ENCODE measurements at places on chromosomes 3 and 15.

GRCh38 chr3:172033396-172033795 lies 6.0 kb upstream of the FNDC3B start:
- no peak for DNase-seq

DNA sequence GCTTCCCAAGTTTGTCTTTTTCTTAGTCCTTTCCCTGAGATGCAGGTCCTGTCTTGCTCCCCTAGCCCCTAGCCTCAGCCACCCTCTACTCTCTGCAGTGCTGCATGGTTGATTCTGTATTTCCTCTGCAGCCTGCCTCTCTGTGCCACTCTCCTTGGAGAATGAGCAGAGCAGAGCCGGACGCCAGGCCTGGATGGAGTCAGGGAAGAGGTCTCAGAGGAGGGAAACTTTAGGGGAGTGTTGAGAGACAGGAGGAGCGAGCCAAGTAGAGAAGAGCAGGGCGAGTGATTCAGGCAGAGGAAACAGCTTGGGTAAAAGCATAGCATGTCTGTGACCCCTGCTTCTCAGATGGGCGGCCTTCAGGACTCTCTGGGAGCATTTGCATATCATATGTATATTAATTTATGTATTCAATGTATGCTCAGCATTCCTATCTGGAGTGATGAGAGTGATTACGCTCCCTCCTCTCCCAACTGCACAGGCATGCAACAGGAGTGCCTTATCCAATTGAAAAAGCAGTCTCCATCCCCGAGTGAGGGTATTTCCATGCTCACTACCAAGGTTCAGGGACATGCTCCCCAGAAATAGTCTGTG lies 166.7 kb downstream of the RORA start:
- DNase-seq = no peak

DNA sequence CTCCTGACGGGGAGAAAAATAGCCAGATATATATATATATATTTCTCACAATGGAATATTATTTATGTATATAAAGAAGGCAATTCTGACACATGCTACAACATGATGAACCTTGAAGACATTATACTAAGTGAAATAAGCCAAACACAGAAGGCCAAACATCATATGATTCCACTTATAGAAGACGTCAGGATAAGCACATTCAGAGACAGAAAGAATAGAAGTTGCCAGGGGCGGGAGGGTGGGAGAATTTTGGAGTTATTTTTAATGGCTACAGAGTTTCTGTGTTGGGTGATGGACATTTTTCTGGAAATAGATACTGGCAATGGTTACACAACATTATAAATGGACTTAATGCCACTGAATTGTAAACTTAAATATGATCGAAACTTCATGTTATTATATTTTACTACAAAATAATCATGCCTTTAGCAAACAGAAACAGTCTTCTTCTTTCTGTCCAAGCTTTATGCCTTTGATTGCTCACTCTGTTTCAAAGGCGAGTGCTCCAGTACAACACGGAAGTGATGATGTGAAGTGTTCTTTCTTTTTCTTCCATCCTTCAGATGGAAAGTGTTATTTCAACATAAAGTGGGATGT lies 514.0 kb downstream of the OCA2 start:
- no peak for DNase-seq

- DNase-seq = no peak
Measured at GRCh38 chr3:77468626-77469020, 428.7 kb downstream of the ROBO2 start.

GRCh38 chr15:58036579-58036978 lies 28.9 kb downstream of the ALDH1A2 start:
- DNase-seq = no peak

DNA sequence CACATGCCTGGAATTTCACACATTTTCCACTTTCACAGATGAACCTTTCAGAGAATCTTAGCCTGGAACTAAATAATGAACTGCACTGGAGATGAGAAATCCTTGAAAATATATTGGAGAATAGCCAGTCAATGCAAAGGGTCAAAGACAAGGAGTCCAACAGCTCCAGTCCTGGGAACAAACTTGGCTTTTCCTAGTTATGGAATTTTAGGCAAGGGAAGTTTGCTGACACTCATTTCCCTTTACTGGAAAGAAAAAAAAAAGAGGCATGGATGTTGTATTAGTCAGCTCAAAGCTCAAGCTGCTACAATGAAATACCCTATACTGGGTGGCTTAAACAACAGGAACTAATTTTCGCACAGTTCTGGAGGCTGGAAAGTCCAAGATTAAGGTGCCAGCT lies 690.8 kb upstream of the ARPP21 start:
- DNase-seq = no peak

GRCh38 chr3:142574665-142575064 lies 3.9 kb downstream of the ATR start:
- no peak for DNase-seq

- peak; percentile 40 for DNase-seq
Measured at GRCh38 chr3:49415931-49416601, 3.8 kb downstream of the TCTA start.

GRCh38 chr15:95894407-95894956 lies 436.0 kb upstream of the NR2F2 start:
- DNase-seq = no peak

DNA sequence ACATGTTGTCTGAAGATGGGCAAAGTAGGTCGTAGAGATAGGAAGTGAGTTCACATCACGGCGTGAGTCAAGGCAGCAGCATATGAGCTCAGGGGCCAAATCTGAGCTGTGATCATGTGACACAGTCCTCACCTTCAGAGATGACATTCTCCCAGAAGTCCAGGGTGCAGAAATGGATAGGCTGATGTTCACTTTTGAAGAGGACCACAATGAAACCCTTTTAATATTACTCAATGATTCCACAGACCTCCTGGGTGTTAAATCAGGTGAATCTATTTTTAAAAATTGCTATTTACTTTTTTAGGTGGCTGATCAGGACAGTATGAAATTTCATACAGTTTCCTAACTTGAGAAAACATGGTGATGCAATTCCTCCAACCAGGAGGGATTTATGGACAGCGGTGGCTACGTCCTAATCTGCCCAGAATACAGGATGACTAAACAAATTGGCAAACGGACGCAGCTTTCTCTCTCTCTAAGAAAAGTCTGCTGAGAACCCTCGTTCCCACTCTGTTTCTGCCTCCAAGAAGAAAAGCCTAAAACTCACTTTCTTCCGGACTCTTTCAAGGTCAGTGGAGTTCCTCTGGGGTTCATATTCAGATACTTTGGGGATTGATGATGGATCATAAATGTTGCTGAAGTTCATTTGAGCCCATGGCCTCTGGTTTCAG lies 34.4 kb downstream of the B3GNT5 start:
- no peak for DNase-seq

- no peak for DNase-seq
Measured at GRCh38 chr15:77094397-77095030, 23.6 kb upstream of the TSPAN3 start.

DNA sequence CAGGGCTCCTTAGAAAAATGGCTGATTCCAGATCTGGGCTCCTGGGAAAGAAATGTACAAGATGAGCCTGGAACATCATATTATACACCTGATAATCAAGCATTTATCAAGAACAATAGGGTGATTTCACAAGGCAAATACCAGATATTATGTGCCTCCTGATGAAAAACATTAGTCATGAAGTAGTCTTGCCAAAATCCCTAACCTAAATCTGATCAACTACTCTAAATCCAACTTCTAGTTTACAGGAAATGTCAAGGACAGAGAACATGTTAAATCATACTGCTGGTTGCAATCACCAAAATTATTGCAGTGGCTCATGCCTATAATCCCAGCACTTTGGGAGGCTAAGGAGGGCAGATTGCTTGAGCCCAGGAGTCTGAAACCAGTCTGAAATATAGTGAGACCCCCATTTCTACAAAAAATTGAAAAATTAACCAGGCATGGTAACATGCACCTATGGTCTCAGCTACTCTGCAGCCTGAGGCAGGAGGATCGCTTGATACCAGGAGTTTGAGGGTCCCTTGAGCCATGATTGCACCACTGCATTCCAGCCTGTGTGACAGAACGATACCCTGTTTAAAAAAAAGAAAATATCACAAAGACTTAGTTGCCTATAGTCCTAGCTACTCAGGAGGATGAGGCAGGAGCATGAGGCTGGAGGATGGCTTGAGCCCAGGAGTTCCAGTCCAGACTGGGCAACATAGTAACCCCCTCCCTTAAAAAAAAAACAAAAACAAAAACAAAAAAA lies 34.9 kb upstream of the ATP13A3 start:
- DNase-seq = no peak

DNA sequence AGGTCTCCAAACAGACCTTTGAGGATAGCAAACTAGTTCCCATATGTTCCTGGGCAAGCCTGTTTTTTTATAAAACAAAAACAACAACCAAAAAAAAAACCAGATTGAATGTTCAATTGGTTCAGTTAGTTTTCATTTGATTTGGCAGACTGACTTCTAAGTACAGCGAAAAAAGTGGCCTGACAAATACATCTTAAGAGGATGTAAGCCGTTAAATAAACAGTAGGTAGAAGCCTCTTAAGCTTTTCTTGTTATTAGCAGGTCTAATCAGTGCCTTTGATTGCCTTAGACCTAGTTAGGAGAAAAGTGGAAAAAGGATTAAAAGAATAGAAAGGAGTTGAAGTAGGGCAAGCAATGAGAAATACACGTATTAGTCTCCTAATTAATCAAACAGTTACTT lies 13.2 kb downstream of the TSC22D2 start:
- DNase-seq = no peak

- DNase-seq = no peak
Measured at GRCh38 chr3:95459706-95460105, 1354.7 kb upstream of the EPHA6 start.

DNA sequence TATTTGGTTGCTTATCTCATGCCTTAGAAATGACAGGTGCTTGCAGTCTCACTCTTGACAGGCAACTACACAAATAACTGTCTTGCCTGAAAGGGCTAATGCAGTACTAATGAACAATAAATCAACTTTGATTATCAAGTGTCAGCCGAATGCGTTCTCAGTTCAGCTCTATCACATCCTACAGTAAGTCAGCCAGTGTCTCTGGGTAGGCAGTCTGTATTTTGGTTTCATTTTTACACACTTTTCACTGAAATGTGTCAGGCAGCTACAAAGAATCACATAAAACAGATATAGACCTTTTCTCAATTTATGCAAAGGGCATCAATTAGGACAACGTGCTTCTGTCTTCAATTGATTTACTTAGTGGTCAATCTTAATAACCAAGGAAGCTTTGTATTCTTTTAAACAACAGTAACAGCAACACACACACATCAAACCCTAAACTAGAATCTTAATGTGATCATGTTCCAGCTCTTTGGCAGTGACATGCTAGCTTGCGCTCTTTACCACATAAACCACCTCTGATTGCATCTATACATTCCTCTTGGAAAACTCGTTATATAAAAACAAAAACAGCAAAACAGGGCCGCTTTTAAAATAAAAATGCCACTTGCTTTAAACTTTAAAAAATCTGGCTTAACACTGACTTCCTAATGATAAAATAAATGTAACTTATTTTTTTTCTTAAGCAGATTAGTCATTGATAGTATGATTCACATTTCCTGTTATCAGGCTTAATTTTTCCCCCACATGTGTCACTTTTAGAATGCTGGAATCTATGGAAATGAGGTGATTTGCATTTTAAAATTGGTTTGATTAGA lies 520.4 kb downstream of the FOXP1 start:
- DNase-seq = peak; percentile 13

DNA sequence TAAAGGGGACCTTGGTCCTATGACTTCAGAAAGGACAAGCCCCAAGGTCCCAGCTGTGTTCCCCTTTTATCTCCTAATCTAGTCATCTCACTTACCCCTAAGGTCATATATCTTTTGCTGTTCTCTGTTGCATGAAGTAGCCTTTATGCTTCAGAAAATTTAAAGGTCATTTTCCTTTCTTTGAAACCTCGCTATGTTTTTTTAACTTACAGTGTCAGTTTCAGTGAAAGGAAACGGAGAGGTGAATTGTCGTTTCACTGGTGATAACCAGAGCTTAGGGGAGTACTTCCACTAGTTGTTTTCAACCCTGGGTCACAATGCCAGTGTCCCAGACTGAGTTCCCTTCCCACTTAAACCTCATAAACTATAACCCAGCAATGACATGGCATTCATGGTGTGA lies 357.4 kb downstream of the GAP43 start:
- DNase-seq = no peak

GRCh38 chr3:169509780-169510692 lies 153.5 kb downstream of the MECOM start:
- DNase-seq = no peak

- DNase-seq = no peak
Measured at GRCh38 chr3:147030274-147030673, 376.1 kb downstream of the ZIC4 start.

DNA sequence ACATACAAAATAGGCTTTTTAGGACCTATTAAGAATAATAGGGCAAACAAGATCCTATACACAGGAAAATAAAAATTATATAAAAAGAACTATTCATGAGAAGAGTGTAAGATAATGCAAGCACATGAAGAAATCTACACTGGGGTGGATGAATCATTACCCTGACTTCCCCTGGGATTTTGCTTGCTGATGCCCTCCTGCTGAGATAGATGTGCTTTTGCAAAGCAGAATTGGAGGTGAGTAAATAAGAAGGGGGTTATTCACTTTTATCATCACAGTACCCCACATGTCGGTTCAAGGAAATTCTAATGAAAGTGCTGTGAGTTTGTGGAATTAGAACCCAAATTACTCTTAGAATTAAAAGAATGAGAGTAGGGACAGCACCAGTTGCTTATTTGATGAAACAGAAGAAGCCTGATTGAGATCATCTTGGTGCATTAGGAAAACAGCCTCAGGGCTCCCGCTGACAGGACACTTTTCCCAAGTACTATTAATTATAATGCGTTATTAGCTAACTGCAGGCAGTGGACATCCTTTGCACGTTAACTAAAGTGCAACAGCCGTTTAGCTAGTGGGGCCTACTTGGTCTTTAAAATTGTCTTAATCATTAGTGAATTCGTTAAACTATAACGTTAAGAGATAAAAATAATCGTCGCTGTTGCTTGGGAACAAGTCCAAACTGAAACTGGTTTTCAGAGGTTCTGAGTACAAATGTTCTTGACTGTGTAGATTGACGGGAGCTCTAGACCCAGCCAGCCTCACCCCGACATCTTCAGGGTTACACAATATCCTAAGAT lies 48.4 kb downstream of the SLC2A2 start:
- DNase-seq = no peak

DNA sequence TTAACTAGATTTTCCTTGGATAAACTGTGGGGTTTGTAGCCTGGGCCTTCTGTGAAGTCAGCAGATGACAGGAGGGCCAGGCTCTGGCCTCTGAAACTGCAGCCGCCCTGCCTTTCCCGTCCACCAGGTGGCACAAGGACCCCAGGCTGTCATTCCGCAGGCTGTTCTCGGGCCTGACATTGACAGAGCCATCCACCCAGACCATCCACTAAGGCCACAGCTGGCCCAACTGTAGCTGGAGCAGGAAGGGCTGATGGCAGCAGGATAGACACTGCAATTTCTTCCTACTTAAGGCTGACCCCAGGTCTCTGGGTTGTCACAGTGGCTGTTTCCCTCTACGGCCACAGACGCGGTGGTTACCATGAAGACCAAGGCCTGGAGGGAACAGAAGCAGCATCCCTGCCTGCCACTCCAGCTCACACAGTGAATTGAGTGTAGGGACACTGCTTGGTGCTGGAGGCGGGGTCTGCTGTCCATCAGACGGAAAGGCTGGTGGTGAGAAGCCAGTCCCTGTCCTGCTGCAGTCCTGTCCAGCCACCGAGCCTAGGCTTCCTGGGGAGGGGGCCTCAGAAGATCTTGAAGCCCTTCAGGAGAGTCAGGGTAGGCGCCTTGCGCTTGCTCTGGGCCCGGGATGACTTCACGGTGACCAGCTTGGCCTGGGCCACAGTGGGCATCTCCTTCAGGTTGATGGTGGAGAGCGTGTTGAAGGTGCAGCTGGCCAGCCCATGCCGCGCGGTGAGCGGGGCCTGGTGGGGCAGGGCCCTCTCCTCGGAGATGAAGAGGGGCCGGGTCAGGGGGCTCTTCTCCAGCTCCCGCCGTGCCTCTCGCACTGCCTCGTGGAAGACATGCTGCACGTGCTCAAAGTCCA lies 9.4 kb downstream of the SLC51B start:
- DNase-seq = peak; percentile 24

Measured in KG1 (cell line).